Upper lobe of left lung (tissue), 6 donors: ENCODE measurements at places on chromosomes 1 and 21. TPM values are rescaled to one million over a fixed set of nuclear protein-coding genes. Genes with fewer than 3 reads are reported as not detected.

GRCh38 chr1:2019571-2020309 is 595 bp downstream of the GABRD start:
- H3K4me1 ChIP-seq: peaks cover 9% of the 10 kb centered on the region
- no peaks in the 10 kb centered on the region for H3K36me3 ChIP-seq
- peak; percentile 87 for DNase-seq
- no peak overlapping the region for H3K27ac ChIP-seq
- H3K27me3 ChIP-seq: peaks cover 6% of the 10 kb centered on the region

OMA1 gene
- total RNA-seq: 26.5 TPM

LCE2C gene
- total RNA-seq: not detected

DNA sequence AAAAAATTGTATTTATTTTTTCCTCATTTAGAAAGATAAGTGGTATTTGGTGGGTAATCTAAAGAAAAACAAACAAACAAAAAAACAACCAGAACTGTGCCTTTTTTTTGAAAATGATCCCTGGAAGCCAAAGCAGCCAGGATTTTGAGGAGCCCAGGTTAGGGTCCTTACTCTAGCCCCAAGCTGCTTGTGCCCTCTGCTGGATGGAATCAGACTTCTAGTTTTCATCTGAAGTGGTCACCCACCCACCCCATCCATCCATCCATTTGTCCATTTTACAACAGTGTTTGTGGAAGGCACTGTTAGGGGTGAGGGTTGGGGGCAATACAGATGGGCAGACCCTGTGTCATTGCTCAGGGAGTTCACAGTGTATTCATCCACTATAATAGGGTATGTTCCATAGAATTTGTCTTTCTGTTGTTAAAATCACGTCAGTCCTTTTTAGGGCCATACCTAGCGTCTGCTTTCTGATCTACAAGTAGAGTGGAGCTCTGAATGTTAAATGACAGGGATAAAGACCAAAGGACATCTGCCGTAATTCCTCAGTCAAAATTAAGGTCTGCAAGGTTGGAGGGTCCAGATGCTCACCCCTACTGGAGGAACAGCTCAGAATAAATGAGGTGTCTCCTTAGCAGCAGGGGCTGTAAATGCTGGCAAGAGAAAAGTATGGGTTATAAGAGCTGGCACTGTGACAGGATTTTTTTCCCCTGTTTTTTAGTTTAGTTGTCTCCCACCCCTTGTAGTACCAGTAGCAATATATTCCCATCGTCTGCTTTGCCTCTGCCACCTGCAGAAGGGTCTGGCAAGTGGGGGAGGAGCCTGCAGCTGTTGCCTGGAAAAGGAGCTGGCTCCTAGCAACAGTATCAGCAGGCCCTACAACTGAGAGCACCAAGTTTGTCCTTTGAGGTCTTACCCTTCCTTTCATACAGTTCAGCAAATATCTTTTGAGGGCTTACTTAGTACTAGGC is 3.2 kb downstream of the LRRC42 start:
- H3K4me3 ChIP-seq: no peak overlapping the region
- DNase-seq: no peak
- peaks cover 22% of the 10 kb centered on the region for H3K4me1 ChIP-seq
- no peaks in the 10 kb centered on the region for H3K27me3 ChIP-seq
- no peaks in the 10 kb centered on the region for H3K36me3 ChIP-seq

GRCh38 chr1:25611843-25612242 is 4.7 kb upstream of the MAN1C1 start:
- H3K27ac ChIP-seq: no peak overlapping the region
- no peak overlapping the region for H3K4me3 ChIP-seq
- peaks cover 17% of the 10 kb centered on the region for H3K4me1 ChIP-seq
- no peaks in the 10 kb centered on the region for H3K27me3 ChIP-seq
- H3K36me3 ChIP-seq: no peaks in the 10 kb centered on the region

GRCh38 chr1:232317350-232317749 is 312.6 kb downstream of the SIPA1L2 start:
- no peak overlapping the region for H3K4me3 ChIP-seq
- no peak overlapping the region for H3K27ac ChIP-seq
- H3K27me3 ChIP-seq: no peaks in the 10 kb centered on the region
- DNase-seq: no peak
- no peaks in the 10 kb centered on the region for H3K36me3 ChIP-seq
- H3K4me1 ChIP-seq: no peaks in the 10 kb centered on the region

NFASC gene
- total RNA-seq: 5.5 TPM

NPHS2 gene
- not detected for total RNA-seq

SUSD4 gene
- total RNA-seq: not detected

TAF12 gene
- 10.9 TPM for total RNA-seq

DNA sequence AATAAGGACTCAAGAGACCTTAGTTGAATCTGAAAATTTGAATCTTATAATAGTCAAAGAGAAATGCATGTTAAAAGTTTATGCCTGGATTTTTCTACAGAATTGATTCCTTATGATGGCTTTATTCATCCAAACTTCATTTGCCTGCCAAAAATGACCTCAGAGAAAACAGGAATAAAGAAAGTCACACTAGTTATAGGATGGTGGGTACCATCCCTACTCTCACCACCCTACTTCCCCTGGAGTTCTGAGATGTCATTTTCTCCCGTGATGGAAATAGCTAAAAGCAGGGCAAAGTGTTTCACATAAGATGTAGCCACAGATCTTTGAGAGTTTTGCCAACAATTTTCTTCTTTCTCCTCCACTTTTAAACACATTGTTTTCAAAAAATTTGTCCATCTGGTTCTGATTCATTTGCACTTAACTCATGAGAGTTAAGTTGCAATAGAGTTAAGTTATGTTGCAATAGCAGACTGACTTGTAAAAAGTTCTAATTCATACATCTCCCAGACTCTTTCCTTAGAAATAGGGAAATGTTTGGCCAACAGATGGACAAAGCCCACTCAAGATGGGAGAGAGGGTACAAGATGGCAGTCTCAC is 384.6 kb downstream of the PLPP3 start:
- H3K4me3 ChIP-seq: no peak overlapping the region
- no peak for DNase-seq
- no peaks in the 10 kb centered on the region for H3K36me3 ChIP-seq
- H3K27ac ChIP-seq: no peak overlapping the region

DNA sequence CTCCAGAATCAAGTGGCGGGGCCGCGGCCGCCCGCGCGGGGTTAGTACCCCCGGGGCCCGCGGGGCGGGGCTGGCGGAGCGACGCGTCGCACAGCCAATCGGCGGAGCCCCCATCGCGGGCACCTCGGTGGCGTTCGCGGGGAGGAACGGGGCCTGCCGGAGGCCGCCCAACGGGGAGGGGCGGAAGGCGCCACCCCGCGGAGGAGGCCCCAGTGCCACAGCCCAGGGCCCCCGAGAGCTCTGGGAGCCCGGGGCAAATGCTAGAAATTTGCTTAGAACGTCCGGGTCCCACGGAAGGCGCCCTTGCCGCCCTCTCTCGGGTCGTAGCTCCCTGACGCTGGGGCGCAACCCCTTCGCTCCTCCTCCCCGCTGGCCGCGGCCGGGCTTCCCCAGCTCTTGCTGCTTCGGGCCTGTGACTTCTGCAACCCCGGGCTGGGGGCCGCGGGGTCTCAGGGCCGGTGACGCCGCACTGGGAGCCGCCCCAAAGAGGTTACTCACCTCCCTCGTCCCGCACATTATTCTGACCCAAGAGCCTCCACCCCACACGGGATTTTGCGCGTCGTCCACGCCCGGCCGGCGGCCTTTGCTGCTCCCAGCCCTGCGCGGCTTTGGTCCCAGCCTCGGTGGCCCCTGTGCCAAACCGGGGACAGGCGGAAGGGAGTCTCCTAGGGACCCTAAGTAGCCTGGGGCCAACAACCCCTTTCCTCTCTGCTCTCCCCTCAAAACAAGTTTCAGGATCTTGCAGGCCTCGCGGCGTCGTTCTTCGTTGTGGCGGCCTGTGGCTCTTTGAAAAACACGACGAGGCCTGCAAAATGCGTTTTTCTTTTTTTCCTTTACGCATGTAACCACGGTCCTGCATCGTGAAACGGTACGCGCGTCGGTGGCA is at the start of gene RUNX3:
TSS of gene RUNX3 (minus strand) at position 17 of the 886 bp plus-strand sequence. CDS start 408 bp downstream, outside the sequence.
- H3K27me3 ChIP-seq: peaks cover 67% of the 10 kb centered on the region
- peaks cover 48% of the 10 kb centered on the region for H3K4me1 ChIP-seq
- peak; percentile 71 for DNase-seq
- peak within 1 kb of the TSS; percentile 85 for H3K27ac ChIP-seq

GRCh38 chr1:119968068-119968492 is 71.8 kb upstream of the ADAM30 start:
- DNase-seq: no peak
- no peak overlapping the region for H3K4me3 ChIP-seq
- peaks cover 55% of the 10 kb centered on the region for H3K36me3 ChIP-seq
- H3K27me3 ChIP-seq: no peaks in the 10 kb centered on the region
- no peaks in the 10 kb centered on the region for H3K4me1 ChIP-seq

- H3K27me3 ChIP-seq: peaks cover 3% of the 10 kb centered on the region
- DNase-seq: no peak
- no peak overlapping the region for H3K27ac ChIP-seq
- H3K4me1 ChIP-seq: no peaks in the 10 kb centered on the region
Measured at GRCh38 chr1:20725189-20726117, 7.0 kb downstream of the SH2D5 start.
